GM12864 (cell line): ENCODE measurements at places on chromosomes 1 and 21.

- no peak for DNase-seq
These were observed at the start of gene KRTAP22-2 for GRCh38 chr21:30590297-30590696. KRTAP22-2 (minus strand) TSS chr21:30590397.

- DNase-seq = no peak
These were observed 76.1 kb downstream of the CACHD1 start for GRCh38 chr1:64546013-64546412.

DNA sequence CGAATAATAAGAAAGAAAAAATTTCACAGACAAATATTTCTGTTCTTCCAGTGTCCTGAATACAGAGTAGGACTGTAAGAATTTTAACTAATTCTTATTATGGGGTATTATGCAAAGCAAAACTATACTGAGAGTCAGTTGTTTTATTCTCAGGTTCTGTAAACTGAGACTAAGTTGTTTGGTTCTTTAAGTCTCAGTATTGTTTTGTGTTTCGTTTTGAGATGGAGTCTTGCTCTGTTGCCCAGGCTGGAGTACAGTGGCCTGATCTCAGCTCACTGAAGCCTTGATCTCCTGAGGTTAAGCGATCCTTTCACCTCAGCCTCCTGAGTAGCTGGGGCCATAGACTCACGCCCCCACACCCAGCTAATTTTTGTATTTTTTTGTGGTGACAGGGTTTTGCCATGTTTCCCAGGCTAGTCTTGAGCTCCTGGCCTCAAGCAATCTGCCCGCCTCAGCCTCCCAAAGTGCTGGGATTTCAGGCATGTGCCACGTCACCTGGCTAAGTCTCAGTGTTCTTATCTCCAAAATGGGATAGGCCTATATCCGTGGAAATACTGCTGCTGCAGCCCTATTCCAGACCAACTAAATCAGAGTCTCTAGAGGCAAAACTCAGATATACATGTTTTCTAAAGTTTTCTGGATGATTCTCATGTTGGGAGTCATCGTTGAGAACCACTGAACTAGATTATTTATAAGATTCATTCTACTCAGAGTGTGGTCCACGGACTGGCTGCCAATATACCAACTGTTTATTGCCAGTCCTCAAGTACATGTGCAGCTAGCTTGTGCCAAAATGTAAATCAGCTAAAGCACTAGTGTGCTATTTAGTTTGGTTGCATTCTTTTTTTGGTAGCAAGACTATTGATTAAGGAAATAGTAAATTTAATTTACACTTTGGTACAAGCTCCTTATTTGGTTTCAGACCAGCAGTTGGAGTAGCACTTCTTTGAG lies 116.6 kb downstream of the HS2ST1 start:
- DNase-seq = peak; percentile 60

GRCh38 chr1:84781946-84782771 lies 91.9 kb upstream of the SSX2IP start:
- DNase-seq = peak; percentile 7

- DNase-seq = no peak
These were observed 182.8 kb downstream of the PSMG1 start for GRCh38 chr21:39000496-39000895.

GRCh38 chr1:227762231-227762911 lies 27.1 kb downstream of the SNAP47 start:
- DNase-seq = peak; percentile 36

DNA sequence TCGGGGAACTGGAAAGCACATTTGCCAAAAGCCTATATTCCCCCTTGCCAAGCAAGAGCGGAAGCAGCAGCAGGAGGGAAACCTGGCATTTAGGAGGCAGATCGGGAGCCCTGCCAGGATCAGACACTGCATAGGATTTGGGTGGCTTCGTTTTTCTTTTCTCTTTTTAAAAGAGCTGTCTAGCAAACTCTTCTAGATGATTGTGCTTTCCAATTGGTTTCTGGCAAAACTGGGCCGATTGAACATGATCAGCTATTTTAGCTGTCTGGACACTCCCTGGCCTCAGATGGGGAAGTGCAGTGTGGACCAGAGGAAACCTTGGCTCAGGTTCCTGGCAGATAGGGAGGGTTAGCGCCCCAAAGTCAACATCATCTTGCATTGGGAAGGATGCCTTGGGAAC lies 414.0 kb upstream of the KAZN start:
- no peak for DNase-seq

DNA sequence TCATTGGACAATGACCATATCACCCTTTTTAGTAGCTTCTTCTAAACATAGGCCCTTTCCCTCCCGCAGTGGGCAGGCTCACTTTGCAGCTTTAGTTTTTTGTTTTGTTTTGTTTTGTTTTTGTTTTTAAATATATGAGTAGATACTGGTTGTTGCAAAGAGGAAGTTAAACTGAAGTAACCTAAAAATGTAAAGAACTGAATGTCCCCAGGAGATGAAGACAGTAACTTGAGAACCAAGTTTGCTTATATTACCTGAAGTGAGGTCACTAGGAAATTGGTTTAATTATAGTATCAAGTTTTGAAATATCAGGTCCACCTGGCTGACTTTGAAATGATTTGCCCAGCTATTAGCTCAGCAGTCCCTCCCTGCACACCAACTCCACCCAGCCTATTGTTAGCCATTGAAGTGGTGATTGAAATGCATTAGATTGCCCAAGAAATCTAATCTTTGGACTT lies 18.2 kb downstream of the SMAP2 start:
- DNase-seq = peak; percentile 64

- no peak for DNase-seq
These were observed 264.1 kb downstream of the SRGAP2C start for GRCh38 chr1:121448851-121449250.

GRCh38 chr21:44510508-44511218 lies 29.3 kb downstream of the KRTAP10-1 start:
- DNase-seq = no peak

DNA sequence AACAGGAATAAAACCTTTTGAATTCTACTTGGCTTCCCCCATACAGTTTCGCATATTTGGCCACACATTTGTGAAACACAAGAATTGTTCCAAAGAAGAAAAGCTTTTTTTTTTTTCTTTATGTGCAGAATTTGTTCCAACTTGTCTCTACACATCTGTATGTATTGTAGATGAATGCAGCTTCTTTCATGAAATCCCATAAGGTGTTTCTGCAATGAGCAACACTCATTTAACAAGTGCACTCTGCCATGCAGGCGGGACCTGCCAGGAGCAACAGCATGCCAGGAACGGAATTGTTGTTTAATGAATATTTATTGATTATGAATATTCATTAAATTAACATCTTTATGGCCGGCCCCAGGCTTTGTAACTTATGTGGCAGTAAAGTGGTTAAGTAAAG lies 1075.0 kb downstream of the TTLL7 start:
- no peak for DNase-seq

GRCh38 chr1:179311149-179311700 lies 17.6 kb downstream of the SOAT1 start:
- no peak for DNase-seq

GRCh38 chr1:23522244-23522982 lies 8.6 kb downstream of the E2F2 start:
- no peak for DNase-seq

DNA sequence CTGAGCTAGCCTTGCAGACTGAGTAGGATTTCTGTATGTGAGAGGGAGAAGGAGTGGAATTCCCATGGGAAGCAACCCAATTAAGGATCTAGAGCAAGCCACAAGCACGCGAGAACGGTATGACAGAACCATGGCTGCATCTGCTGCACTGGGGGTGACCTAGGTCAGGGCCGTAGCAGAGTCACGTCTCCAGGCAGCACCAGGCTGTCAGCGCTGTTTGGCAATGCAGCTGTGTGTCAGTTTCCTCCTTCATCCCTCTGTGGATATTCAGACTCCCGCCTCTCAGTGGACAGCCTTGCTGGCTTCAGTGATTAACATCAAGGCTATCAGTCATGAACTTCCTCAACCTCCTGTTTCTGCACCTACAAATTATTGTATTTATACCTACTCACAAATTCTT lies 118.1 kb upstream of the PPP2R5A start:
- no peak for DNase-seq

DNA sequence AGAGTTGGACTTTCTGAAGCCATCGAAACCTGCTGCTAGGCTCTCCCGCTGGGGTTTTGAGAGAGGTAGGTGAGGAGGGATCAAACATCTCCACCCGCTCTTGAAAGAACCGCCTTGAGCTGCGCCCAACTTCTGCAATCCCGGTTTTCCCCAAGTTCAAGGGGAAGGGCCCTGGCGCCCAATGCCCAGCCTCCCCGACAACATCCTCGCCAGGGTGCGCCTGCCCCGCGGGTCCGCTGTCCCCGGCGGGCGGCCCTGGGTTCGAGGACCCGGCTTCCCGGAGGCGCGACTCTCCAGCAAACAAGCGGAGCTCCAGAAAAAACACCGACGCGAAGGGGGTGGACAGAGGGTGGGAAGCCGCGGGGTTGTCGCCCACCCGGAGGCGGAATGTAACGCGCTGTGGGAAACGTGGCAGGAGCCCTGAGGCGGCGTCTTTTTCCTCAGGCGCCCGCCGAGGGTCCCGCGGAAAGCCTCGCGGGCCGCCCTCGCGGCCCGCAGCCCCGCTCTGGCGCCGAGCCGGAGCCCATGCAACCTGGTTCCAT lies 607 bp downstream of the BTG3 start:
- no peak for DNase-seq

DNA sequence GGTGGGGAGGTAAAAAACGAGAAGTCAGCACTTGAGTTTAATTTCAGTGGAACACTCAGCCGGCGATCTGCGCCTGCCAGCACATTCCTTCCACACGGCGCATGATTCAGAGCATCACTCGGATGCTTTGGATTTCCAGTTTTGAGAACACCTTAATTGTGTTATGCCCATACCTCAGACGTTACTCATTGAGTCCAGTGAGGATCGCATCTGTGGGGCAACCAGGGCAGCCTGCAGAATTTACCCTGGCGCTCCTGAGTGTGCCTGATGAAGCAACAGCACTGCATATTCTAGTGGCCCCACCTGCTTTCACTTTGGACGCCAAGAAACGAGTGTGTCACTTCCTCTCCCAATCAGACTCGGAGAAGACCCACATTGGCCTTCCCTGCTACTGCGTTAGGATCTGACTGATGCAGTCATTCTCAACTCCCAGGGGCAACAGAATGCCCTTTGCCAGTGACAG lies 19.9 kb downstream of the FAM89A start:
- no peak for DNase-seq

- DNase-seq = no peak
These were observed 24.4 kb downstream of the SNAP47 start for GRCh38 chr1:227759341-227760300.

- DNase-seq = no peak
These were observed 17.7 kb downstream of the PFKFB2 start for GRCh38 chr1:207070811-207071210.

GRCh38 chr1:245188403-245188802 lies 33.6 kb downstream of the KIF26B start:
- no peak for DNase-seq

DNA sequence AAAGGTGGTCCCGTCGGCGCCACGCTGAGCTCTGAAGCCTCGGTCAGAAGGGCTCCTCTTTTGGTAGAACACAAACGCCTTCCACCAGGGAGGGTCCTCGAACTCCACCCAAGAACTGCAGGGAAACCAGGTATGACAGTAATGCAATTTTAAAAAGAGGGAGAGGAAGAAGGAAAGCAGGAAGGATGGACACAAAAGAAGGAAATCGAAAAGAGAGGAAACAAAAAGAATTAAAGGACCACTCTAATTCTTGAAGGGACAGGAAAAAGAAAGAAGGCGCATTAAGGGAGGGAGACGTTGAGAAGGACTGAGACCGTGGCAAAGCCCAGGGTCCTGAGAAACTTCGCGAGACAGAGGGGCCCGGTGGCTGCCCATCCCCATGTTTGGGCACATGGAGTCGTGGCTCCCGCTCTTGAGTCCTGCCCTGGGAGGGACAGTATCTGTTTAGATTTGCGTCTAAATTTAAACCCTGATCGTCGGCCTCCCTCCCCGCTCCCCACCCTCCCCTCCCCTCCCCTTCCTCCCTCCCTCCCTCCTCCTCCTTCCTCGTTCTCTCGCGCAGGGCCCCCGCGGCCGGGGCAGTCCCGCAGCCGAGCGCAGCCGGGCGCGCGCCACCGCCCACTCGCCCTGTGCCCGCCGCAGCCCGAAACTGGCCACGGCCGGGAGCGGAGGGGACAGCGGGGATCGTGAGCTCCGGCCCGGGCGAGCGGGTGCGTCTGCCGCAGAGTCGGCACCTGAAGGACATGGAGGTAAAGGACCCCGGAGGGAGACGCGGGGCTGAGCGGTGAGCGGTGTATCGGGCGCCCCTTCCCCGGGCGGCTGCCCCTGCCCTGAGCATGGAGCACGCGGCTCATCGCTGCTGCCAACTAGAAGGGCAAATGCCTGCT lies at the start of gene RCSD1:
Gene RCSD1 (plus strand): TSS at position 552 of the 887 bp plus-strand sequence. CDS start 192 bp downstream, at position 744.
- DNase-seq = no peak
